ENCODE measurements at places on chromosomes 16 and 17.

- DNase-seq, result no peak
Observed at GRCh38 chr17:78556812-78557211, 20.4 kb downstream of the DNAH17 start.

DNA sequence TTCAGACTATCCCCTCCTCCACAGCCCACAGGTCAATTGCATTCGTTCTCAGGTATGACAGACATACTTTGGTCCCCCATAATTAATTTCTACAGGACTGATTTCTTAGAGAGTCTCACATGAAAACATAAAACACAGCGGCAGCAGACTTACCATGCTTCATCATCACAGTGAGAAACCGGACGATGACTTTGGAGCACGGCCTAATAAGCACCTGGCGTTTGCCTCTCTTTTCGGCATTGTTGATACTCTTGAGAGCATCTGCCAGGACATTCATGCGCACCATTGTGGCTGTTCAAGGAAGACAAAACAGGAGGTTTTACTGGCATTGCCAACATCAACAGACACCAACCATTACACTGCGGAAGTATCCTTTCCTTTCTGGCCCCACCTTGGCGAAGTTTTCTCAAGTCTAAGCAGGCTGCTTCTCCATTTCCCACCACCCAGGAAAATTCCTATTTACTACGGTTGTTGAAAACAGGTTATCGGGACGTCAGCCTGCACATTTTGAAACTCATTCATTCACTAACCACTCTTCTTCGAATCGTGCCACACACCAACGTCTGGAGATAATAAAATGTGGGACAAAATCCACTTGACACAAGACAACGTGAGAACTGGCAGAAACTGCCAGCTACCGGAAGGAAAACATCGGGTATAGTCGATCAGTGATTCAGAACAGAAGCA lies 1.2 kb downstream of the RPS15A start:
- DNase-seq, result no peak

GRCh38 chr16:63512910-63513309 lies 1476.7 kb upstream of the CDH8 start:
- no peak for DNase-seq

DNA sequence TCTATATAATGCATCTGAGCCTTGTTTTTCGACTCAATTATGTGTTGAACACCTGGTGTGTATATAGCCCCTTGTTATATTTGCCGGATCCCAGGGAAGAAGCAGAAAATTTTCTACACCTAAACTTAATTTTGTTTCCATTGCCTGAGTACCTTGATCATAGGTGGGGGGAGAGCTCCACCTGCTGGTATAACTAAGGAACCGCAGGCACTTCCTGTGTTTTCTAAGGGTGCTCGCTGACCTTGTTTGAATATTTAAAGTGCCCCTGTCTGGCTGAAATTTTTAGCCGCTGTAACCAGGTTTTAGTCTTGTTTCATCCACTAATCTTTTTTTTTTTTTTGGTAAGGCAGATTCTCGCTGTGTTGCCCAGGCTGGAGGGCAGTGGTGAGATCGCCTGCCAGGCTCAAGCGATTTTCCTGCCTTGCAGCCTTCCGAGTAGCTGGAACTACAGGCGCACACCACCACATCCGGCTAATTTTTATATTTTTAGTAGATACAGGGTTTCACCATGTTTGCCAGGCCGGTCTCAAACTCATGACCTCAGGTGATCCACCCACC lies 6.5 kb upstream of the NUBP1 start:
- DNase-seq, result peak; percentile 74

DNA sequence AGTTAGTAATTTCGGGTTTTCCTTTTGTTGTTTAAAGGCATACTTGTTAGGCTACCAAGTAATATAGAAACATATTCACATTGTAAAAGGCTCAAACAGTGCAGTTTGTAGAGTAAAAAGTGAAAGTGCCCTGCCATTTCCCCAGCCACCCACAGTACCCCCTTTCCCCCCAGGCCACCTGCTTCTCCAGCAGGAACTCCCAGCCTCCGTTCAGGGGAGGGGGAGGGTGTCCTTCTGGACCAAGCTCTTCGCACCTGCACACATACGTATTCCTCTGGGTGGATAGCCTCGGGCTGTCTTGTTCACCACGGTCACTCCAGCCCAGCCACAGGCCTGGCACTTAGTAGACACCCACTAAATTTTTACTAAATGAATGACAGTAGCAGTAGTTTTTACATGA lies 144.5 kb downstream of the CLEC16A start:
- DNase-seq, result no peak

DNA sequence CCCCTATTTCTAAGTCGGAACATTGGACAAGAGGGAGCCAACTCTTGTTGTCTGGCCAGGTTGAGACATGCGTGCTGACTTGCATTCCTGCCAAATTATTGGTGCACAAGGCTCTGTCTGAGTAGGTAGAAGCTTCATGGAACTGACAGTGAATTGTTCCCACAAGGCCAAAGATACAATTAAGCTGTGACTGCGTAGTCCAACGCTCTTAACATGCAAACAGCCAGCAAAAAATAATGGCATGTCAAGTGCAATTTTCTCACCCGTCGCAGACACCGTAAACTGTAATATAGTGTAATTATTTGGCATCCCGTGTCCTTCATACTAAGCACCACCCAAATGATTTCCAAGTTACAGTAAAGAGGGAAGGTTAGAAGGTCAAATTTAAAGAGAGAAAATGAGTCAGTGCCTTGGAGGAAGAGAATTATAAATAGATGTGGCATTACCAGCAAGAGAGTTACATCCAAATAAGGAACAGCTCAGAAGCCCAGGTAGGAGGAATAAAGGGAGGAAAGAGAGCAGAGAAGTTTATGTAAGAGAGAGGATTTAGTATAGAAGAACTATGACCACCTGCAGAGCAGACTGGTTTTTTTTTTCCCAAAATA lies 21.8 kb downstream of the CDH8 start:
- DNase-seq, result no peak

DNA sequence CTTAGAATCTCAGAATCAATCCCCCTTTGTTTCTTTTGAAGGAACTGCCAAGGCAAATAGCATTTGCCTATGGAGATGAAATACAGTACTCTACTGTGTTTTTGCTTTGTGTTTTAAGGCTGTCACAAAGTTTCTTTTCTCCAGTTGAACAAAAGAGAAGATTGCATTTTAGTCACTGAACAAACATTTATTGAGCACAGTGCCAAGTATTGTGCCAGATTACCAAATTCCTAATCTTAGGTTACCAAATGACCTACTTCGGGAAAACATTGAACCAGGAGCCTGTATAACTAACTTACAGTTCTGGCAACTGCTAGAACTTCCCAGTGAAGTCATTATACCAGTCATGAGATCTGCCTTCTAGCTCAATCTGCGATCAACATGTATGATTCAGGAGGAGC lies 3.0 kb upstream of the UBB start:
- no peak for DNase-seq

DNA sequence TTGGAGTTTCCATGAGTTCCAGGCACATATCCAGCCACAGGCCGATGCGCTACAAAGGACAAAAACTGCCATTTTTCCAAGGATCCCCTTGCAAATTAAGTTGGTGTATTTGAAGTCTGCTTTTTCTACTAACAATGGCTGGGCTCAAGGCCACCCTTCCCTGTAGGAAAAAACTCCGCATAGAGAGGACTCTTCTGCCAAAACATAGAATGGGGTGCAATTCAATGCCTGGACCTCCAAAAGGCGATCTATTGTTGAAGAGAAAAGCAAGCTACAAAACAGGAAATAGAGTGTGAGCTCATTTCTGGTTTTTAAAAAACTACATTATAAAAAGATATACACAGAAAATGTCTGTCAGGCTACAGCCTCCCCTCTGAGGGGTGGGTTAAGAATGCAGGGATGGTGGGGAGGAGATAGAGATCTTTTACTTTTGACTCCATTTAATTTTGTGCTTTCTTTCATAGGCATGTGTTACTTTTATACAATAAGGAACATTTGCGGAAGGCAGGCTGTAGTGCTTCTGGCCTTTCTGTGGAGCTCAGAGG lies 22.9 kb upstream of the PRSS54 start:
- DNase-seq, result no peak
